A549 (cell line): ENCODE measurements at places on chromosomes 16 and 17. TPM values are rescaled to one million over a fixed set of nuclear protein-coding genes. Genes with fewer than 3 reads are reported as not detected.

UNC13D gene
- 3.5 to 4.5 TPM (median 4.3 TPM) in 3 replicates for polyA plus RNA-seq

DNA sequence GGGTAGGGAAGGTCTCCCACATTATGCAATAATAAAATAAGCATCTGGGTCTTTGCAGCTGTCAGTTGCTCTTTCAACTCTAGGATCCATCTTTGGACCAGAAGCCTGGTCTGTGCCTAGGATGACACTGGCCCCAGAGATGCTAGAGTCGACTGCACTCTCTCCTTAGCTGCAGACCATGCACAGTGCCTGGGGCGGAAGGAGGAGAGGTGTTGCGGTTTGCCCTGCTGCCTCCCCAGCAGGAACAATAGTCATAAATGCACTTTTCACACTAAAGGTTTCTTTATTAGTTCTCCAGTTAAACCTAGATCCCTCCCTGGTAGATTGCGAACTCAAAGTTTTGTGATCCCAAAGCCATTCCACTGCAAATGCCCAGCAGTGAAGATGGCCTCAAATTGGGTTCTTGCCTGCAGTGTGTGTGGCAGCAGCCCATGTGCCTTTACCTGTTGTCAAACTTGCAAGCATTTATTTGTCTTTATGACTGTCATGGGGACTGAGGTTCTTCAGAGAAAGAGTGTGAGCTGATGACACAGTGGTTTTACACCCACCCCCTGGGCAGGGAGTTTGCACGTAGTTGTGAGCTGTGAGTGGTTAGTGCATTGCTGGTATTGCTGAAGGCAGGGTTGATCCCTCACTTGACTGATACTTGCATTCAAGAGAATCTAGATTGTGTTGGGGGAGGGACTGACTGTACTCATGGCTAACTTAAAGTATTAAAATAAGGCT, 10.3 kb downstream of the ATXN1L start:
- DNase-seq: no peak

DNA sequence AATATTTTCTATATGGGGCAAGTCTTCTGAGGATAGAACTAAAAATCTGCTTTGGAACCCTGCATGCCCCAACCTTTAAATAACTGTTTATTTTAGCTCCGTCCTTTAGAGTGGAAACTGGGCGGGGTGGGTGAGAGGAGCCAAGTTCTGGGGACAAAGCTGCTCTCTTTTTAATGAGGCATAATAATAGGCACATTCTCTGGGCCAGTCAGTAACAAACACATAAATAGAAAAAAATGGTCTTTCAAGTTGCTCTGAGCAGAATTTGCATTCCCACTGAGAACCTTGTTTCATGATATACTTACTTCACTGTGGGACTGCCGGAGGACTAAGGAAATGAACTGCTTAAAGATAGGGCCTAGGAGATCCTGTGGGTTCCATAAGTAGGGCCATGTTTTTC, 51.5 kb downstream of the KNOP1 start:
- no peak for DNase-seq

DNA sequence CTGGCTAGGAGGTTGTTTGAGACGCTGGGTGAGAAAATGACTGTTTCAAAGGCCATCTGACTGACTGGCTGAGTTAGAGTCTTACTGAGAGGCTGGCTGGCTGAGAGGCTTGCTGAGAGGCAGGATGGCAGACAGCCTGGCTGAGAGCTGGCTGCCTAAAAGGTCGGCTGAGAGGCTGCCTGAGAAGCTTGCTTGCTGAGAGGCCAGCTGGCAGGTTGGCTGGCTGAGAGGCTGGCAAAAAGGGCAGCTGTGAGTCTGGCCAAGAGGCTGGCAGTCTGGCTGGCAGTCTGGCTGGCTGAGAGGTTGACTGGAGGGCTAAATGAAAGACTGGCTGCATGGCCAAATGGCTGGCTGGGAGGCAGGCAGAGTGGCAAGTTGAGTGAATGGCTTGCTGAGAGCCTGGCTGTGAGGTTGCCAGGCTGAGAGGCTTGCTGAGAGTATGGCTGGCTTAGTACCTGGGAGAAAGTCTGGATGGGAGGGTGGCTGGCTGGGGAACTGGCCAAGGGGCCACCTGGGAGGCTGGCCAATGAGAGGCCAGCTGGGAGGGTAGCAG, 35.3 kb upstream of the ACSM2B start:
- DNase-seq: no peak

DNA sequence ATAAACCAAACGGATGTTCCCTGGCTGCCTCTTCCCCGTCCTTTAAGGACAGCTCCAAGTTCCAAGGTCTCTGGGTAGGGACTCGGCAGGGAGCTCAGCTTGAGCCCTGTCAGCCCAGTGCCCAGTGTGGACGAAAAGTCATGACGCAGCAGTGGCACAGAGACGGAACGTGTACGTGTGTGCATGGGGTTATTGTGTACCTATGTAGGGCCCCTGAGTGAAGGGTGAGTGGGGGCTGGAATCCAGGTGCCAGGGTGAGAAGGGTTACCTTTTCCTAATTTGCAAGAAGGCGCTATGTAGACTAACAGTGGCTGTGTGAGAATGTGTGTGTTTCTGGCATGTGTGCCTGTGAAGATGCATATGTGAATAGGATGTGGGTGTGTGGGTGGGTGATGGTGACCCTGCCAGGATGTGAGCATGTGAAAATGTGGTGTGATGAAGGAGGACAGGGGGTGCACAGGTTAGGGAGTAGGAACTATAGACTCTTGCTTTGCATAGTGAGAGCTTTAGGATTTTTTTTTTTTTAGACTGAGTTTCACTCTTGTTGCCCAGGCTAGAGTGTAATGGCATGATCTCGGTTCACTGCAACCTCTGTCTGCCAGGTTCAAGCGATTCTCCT, 6.0 kb downstream of the SCN4A start:
- DNase-seq: no peak
